ENCODE measurements at places on chromosomes 12 and 14. TPM values are rescaled to one million over a fixed set of nuclear protein-coding genes. Genes with fewer than 3 reads are reported as not detected.

DNA sequence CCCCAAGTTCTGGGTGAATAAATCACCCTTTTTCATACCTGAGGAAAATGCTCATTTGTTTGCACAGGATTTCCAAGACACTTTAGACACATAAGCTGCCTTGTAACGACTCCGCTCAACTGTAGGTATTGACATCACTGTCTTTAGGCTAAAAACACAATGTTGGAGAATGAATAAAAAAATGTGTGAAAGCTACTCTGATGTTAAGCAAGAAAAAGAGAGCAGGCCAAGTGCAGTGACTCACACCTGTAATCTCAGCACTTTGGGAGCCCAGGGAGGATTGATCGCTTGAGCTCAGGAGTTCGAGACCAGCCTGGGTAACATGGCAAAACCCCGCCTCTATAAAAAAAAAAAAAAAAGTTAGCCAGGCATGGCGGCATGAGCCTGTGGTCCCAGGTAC, 11.1 kb upstream of the CIPC start:
- peaks cover 6% of the 10 kb centered on the region for H3K4me1 ChIP-seq
- H3K27me3 ChIP-seq, result peaks cover 12% of the 10 kb centered on the region
- H3K36me3 ChIP-seq, result no peaks in the 10 kb centered on the region
- no peak for DNase-seq

The ABHD12B gene
- total RNA-seq, result not detected

GRCh38 chr14:97077253-97077653, 280.1 kb downstream of the VRK1 start:
- H3K27ac ChIP-seq, result no peak overlapping the region
- peaks cover 11% of the 10 kb centered on the region for H3K27me3 ChIP-seq
- DNase-seq, result no peak
- H3K4me3 ChIP-seq, result no peak overlapping the region
- H3K36me3 ChIP-seq, result no peaks in the 10 kb centered on the region

The APOF gene
- not detected for total RNA-seq

DNA sequence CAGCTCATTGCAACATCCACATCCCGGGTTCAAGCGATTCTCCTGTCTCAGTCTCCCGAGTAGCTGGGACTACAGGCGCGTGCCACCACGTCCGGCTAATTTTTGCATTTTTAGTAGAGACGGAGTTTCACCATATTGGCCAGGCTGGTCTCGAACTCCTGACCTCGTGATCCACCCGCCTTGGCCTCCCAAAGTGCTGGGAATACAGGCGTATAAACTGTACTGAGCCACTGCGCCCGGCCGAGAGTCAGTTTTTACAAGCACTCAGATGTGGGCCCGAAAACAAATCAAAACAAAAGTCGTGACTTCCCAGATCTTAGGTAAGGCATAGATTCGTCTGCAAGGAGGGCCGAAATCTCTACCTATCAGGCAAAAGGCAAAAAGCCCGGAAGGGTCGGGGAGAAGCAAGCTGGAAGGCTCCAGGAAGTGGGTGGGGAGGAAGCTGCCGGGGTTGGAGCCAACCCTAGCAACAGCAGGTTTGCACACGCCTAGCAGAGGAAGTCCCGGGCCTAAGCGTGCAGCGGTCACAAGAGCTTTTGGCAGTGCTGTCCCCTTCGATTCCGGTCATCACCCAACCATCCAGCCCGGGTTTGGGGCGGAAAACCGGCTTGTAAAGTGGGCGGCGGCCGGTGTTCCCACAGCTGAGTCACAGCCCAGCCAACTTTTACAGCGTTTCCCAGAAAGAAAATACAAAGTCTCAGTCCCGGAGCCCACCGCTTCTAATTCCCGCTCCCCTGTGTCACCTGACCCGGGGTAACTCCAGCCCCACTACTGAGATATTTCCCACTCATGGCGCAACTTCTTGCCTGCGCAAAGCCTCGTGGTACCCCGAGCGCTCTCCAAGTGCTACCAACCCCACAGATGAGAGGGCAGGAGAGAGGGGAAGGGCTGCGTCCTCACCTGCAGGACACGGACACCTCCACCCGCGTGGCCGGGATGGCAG, 583 bp downstream of the CPNE8 start:
- peak overlapping the region; percentile 88 for H3K4me3 ChIP-seq
- peak; percentile 45 for DNase-seq
- no peaks in the 10 kb centered on the region for H3K36me3 ChIP-seq
- peaks cover 32% of the 10 kb centered on the region for H3K4me1 ChIP-seq

DNA sequence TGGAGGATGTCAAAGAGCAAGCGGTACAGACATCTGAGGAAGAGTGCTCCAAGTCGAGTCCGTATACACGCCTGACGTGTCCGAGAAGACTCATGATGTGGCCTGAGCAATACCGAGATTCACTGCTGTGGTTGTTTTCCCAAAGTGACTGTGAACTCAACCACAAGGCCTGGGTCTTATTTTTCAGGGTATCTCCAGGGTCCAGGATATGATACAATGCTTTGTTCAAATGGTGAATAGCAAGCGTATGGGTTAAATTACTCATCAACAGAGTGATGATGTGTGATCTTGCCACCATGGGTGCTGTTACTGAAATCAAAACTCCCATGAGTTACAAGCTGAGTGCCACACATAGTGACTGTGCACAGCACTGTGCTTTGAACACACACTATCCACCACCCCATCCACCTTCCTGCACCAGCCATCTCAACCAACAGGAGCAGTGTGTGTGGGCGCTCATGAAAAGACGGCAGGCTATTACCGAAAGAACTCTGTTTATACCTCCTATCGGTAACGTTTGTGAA, 109.6 kb downstream of the BCAT1 start:
- H3K36me3 ChIP-seq, result peaks cover 9% of the 10 kb centered on the region
- H3K4me3 ChIP-seq, result peak overlapping the region; percentile 54
- DNase-seq, result peak; percentile 71

DNA sequence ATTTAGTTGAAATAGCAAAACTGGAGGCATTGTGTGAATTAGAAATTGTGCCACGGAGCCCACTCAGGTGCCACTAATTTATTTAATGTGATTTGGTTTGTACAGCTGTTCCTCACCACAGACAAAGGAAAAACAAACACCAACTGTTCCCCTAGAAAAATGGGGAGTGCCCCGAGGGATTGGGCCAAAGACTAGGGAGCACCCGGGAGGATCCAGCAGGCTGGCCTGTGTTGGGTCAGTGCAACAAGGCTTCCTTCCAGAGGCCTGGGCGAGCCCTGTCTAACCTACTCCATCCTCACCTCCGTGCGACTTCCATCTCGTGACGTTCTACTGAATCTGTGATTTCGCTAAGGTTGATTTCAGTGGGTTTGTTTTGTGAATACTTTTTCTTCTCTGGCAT, 206.2 kb downstream of the CHST11 start:
- H3K36me3 ChIP-seq, result peaks cover 16% of the 10 kb centered on the region
- H3K27me3 ChIP-seq, result no peaks in the 10 kb centered on the region
- H3K27ac ChIP-seq, result no peak overlapping the region
- no peak for DNase-seq
- no peak overlapping the region for H3K4me3 ChIP-seq

- no peaks in the 10 kb centered on the region for H3K4me1 ChIP-seq
- no peak for DNase-seq
- H3K27me3 ChIP-seq, result no peaks in the 10 kb centered on the region
- H3K27ac ChIP-seq, result no peak overlapping the region
- H3K36me3 ChIP-seq, result no peaks in the 10 kb centered on the region
These were observed 202.7 kb upstream of the FRMD6 start for GRCh38 chr14:51448831-51449670.
